ENCODE measurements at places on chromosomes 4 and X.

- no peak for DNase-seq
Observed at GRCh38 chr4:163693211-163693610, 198.7 kb downstream of the TMA16 start.

DNA sequence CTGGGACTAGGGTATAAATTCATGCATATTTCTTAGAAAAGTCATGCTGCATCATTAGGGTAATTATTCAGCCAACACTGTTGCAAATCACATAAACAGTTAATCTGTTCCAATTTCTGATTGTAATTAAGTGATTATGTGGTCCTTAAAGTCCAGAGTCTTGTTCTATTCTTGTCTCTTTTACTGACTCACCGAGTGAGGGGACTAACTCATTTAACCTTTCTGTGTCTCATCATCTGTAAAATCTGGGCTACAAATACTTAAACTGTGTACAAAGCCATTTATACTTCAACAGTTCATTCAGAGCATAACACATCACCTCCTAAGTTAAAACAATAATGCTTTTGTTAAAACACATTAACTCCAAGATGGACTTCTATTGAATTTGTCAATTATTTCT, 65.4 kb upstream of the KLHL13 start:
- DNase-seq: no peak

DNA sequence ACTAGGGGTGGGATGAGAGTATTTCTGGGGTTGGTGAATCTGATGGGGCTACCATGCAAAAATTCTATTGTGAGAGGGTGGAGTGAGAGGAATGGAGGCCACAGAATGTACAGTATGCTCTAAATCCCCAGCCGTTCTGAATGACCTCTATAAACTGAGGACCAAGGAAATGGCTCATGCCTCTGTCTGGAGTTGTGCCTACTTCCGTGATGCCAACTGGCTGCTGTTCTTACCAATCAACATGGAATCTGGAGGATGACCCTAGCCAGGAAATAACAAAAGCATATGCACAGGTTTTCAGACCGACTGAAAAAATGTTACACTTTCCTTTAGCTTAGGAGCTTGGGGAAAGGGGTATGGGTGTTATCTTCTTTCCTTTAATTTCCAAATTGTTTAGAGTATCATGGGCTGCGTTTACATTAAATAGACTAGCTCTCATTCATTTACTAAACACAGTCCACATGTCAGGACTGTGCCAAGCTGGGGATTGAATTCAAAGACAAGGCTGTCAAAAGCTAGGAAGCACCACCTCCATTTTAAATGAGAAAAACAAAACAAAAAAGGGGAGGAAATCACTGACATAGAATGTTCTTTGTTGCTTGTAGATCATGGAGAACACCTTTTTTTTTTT, 20.2 kb upstream of the CCKAR start:
- DNase-seq: no peak

GRCh38 chr4:10929818-10930217, 245.2 kb upstream of the CLNK start:
- DNase-seq: no peak

DNA sequence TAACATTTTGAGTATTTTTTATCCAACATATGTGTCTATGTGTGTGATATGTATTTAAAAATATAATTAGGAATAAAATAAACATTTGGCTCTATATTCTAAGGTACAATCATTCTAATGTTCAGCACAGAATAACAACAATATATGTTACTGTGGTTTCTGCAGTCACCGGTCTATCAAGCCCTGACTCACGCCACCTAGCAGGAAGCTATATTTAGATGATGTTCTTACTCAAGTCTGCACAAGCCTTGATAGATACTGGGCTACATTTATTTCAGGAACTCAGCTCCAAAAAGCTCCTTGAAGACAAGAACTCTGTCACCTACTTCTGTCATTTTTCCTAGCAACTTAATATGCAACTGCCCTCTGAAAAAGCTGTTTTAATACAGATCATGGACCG, 152.0 kb upstream of the FTHL17 start:
- DNase-seq: no peak

GRCh38 chr4:27779827-27780226, 919.2 kb downstream of the STIM2 start:
- no peak for DNase-seq

DNA sequence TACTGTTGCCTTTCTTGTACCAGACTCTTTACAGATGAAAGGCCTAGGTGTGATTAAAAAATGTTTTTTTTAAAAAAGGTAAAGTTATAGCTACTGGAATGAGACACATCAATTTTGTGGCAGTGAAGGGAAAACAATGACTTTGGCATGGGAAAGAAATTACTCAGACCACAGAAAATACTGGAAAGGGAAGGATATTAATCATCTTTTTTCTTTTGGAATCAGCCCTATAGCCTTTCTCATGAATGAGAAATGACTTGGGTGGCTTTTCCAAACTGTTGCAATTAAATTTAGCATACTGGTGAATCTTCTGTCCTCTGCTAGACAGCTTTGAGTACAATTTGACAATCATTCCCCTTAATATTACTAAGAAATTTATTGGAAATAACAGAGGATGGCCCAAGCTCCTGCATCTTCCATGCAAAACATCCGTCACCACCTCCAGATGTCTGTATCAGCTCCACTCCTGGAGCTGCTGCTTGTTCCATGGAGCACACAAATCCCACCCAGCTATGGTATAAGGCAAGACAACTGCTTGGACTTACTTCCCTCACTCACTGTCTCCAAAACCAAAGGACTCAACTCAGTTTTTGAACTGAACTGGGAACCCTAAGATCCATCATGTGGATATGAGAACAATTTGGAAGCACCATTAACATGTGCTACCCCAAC, 97.6 kb upstream of the ARSJ start:
- DNase-seq: no peak

- no peak for DNase-seq
Observed at GRCh38 chr4:150457802-150458201, 124.1 kb upstream of the MAB21L2 start.

- no peak for DNase-seq
Observed at GRCh38 chrX:826448-826847, 195.9 kb downstream of the SHOX start.

DNA sequence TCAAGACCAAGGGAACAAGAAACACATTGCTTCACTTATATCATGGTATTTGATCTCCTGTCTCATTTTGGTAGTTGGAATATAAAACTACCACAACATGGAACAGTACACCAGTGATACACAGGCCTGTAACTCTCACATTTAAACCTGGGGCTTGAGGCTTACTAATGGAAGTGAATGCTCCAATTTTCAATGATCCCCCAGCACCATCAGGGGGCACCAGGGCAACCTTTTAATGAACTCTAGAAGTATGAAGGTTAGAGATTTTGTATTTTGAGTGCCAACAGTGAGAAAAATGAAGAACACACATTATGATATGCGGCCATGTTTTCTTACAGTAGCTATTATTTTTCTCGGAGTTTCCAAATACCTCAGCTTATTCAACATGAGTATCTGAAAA, 50.7 kb downstream of the C4orf33 start:
- no peak for DNase-seq

DNA sequence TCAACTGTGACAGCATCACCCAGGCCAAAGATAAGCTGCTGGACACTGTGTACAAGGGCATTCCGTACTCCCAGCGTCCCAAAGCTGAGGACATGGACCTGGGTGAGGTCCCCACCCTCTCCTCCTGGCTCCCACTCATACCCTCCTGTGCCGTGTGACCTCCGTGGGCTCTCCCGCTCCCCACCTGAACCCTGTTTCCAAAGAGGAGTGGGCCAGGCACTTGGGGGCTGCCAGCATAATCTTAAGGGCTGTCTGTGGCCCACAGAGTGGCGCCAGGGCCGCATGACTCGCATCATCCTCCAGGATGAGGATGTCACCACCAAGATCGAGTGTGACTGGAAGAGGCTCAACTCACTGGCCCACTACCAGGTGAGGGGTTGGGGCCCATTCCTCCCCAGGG, 10.0 kb downstream of the LAGE3 start:
- no peak for DNase-seq

DNA sequence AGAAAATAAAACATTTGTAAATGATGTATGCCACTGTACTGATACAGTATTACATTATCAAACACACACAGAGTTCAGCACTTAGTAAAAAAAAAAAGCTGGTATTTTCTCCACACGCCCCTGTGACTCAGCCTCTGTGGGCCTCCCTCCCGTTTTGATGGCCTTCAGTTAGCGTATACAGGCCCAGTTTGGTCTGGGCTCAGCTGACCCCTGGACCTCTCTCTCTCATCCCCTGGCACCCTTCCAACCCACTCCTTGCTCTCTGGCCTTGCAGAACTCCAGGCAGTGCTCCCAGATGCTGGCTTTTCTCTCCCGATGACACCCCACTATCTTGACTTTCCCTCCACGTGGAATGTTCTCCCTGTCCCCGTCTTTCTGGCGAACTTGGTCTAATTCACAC, 89.0 kb upstream of the LIMCH1 start:
- no peak for DNase-seq

- DNase-seq: no peak
Observed at GRCh38 chr4:7197910-7198309, 5.6 kb downstream of the SORCS2 start.

- DNase-seq: no peak
Observed at GRCh38 chrX:135114392-135114791, 5.9 kb downstream of the ETDB start.

- no peak for DNase-seq
Observed at GRCh38 chrX:43974100-43974475, 898 bp upstream of the NDP start.

DNA sequence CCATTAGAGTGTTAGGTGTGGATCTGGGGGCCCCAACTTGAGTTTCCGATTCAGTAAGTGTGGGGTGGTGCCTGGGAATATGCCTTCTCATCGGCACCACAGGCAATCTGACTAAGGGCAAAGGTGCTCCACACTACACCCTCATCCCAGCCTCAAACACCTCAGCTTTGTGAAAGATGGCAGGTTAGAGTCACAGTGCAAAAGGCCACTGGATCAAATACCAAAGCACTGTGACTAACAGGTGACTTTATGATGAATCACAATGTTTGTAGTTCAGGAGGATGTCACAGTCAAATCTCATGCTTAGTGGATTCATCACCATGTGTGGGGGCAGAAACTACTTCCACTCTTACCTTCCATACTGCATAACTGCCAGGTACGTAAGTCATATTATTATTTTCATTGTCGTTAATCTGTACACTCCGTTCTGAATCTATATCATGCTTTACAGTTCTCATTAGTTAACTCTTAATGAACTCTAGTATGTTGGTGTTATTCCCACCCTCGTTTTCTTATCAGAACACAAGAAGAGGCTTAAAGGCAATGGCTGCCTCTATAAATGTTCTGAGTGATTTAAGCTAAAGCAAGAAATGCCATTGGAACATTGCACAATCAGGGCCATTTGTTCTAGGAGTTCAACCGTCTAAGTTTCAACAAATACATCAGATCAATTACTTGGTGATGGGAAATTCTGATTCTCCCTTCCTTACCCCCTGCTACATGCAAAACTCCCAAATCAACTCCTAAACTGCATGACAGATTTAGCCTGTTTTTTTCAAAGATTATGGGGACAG, 50.2 kb downstream of the PRKG2 start:
- no peak for DNase-seq

DNA sequence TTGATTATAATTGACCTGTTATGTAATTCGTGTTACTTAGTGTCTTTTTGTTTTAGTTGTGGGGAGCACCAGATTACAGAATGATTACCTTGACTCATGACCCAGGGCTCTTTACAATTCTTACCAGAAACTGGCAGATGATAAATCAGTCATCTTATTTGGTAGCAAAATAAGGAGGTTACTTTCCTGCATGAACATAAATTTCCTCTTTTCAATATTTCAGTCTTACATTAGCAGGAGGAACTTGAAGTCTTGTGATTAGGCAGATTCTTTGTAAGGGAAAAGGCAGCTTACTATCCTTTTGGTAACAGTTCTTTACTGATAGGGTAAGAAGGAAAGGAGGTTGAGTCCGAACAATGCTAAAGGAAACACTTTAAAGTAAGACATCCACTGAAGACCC, 26.0 kb upstream of the SLC25A5 start:
- DNase-seq: no peak

DNA sequence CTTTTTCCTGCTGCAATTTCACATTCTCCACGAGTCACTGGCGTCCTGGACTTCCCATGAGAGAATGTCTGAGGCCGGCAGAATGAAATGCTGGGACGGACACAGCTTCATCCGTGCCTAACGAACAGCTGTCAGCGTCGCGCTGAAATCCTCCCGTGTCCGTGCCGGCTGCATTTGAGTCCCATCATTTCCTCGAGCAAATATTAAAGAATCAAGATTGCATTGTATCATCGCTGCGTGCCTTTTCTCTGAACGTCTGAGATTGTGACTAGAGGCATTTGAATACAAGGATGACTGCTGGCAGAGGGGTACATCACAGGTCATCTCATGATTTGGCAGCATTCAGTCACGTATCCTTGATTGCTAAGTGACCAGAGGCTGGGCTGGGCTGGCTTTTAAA, 279.9 kb downstream of the ASMT start:
- DNase-seq: no peak

- DNase-seq: no peak
Observed at GRCh38 chrX:36543499-36543898, 464.7 kb upstream of the FAM47C start.

GRCh38 chr4:20272411-20272872, 20.7 kb downstream of the SLIT2 start:
- no peak for DNase-seq

DNA sequence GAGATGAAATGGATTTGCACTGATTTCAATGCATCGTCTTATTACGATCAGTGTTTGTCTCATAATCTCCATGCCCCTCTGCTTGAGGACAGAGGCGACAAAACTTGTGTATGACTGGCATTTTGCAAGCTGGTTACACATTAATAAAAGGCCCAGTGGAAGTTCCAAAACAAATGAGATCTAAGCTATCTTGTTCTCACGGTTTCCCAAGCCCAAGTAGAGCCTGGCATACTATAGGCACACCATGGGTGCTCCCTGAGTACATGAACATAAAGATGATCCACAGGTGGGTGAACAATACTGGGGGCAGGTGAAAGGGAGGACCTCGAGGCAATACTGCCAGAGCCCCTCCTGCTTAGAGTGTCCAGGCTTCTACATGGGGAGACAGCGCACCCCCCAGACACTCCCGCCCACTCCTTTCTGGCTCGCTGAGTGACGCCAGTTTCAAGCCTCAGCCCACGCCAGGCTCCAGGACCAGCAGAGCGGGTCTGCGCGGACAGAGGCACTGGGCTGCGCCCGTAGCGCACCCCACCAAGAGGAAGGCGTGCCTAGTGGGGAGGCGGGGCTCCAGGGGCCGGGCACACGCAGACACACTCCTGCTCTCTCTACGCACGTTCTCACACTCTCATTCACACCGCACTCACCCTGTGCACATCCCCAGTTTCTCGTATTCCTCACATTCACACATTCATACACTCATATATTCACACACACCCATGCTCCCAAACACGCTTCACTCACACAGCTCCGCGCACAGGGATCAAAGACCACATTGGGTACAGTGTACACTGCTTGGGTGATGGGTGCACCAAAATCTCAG, 8.9 kb upstream of the GSX2 start:
- DNase-seq: no peak

GRCh38 chrX:34218063-34218462, 85.9 kb upstream of the FAM47A start:
- no peak for DNase-seq

DNA sequence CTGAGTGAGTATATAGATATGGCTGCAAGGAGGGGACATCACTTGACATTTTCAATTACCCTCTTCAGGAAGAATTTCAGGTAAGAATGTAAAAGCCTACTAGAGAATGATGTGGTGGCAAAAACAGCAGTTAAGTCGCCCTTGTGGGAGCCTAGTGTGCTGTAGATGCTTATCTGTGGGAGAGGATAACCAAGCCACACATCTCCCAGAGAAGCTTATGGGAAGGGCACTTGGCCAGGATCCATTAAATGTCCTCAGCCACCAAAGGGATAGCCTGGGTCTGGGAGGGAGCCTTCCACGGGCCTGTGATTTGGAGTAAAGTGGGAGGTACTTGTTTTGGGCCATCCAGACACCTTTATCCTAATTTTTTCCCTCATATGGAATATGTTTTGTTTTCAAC, 41.3 kb upstream of the BCLAF3 start:
- no peak for DNase-seq

Data from anterior cingulate cortex (tissue), 58 donors.